ENCODE measurements at places on chromosomes 16 and 17.

- DNase-seq: no peak
Observed at GRCh38 chr16:88533381-88533917, 36.8 kb upstream of the ZC3H18 start.

DNA sequence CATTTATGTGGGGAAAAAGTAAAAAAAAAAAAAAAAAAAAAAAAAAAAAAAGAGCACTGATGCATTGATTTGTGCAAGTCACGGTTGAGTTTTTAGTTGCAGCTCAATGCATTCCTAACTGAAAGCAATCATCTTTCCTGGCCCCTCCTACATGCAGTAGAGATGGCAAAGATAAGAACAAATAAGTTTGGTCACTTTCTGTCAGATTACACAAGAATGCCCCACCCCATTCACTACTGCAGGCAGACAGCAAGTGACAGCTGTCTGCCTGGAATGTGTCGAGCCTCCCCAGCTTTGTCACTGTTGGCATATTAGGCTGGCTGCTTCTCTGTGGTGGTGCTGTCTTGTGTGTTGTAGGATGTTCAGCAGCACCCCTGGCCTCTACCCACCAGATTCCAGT lies 243.5 kb downstream of the FOXL1 start:
- DNase-seq: no peak

- DNase-seq: no peak
Observed at GRCh38 chr17:40849723-40850122, 17.3 kb downstream of the KRT12 start.

DNA sequence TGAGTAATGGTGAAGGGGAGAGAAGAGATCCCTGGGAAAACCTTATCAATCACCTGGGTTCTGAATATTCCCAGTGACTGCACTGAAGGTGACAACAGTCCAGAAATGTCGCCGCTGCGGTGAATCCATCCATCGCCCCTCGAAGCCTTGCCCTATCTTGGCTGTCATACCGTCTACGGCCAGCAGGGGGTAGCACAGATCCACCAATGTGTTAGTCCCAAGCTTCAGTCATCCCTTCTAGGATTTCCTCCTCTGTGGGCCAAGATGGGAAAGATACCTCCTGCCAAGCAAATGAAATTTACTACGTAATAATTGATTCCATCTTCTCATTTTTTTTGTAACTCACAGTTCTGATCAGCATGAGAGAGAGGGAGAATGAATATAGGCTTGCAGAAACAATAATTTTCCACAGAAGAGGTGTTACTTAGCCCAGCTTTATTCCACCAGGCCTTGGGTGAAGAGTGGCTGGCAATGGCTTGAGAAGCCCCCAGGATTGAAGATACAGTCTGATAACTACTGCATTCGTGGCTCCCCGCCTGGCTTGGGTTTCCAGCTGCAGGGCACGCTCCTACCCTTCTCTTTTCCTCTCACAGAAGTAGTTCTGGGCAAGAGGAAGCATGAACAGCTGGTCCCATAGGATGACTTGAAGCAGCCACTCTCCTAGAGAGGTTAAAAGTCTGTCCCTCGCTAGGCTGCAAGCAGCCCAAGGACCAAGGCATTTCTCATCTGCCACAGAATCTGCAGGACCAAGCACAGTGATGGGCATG lies 2.6 kb upstream of the FMNL1 start:
- peak; percentile 96 for DNase-seq

GRCh38 chr17:42681976-42682721 lies at the start of gene CNTNAP1:
Gene CNTNAP1, plus strand, starts transcription at chr17:42682531. Its CDS starts 299 bp downstream, at chr17:42682830.
- peak; percentile 50 for DNase-seq

DNA sequence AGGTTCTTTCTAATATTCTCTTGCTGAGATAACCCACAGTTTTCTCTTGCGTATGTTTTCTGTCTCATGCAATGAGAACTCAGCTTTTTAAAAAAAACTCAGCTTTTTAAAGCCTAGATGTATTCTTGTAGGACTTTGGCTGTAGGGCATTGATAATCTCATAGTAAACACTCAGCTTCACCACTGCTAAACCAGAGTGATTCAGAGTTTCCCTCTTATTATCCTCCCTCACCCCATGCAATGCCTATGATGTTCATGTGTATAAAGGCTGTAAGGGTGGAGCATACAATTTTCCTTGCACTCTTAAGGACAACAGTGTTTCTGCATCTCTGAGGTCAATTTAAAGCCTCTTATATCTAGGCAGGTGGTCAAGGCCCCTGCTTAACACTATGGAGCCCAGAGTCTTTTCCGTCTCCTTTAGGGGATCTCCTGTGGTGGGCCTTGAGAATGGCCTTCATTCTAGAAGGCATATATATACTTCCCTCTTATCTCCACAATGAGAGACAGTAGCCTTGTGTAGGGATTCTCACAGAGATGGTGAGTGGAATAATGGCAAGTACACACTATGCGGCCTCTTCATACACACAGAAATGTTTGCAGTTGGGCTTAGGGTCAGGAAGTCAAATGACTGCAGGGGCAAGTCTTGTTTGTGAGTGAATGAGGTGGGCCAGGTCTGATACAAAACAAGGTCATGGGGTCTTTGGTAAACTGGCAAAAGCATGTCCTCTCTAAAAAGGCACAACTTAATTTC lies 279.6 kb downstream of the HS3ST3A1 start:
- DNase-seq: no peak

DNA sequence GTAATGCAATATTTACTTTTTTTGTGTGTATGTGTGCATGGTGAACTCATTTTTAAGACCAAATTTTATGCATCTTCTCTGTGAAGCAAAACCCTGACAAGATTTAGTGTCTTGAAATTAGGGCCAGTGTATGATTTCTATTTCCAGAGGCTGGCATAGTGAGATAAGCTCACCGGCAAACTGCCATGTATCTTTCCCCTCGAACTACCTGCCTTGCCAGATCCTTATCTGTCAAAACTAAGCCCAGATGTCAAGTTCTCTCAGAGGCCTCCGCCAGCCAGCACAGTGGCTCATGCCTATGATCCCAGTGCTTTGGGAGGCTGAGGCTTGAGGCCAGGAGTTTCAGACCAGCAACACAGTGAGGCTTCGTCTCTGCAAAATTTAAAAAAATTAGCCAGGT lies 10.0 kb downstream of the USP32 start:
- DNase-seq: no peak

DNA sequence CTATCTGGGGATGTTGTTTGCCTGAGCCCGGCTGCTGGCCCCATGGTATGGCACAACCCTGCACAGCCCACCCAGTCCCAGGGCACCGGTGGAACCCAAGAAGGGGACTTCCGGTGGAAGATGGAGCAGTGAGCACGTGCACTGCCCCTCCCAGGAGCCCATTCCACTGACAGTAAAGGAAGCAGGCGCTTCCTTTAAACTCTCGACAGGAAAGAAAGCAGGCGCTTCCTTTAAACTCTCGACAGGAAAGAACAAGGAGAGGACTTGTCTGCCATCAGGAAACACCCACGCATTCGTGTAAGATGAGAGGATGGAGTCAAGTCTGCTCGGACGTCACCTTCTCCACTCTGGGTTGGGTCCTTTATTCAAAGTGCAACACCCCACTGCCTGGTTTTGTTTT lies 53.7 kb downstream of the IL21R start:
- DNase-seq: no peak

DNA sequence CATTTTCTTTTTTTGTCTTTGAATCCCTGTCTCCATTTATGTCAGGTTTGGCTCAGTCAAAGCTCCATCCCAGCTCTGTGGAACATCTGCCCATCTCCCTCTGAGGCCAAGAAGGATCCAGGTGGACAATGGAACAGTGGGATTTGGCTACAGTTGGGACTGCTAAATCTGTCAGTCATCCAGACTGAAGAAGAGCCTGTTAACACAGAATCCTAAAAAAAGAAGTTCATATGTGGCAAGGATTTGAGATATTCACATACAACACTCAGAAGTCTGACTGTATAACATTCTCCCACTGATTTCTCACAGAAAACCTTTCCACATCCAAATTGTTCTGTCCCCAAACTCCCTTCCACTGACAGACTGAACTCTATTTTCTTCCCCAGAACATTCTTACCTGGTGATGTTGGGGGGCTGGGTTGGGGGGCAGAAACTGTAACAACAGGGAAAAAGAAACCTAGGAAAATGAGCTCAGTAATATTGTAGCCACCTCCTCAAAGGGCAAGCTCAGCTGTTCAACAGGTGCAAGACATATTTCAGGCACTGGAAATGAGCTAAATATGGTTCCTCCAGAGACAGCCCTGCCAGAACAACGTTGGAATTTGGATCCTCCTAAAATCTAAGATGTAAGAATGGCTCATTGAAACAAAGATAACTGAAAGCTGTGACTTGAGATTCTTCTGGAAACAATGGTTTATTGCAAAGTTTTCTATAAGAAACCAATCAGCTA lies 301.5 kb upstream of the CDH5 start:
- no peak for DNase-seq

DNA sequence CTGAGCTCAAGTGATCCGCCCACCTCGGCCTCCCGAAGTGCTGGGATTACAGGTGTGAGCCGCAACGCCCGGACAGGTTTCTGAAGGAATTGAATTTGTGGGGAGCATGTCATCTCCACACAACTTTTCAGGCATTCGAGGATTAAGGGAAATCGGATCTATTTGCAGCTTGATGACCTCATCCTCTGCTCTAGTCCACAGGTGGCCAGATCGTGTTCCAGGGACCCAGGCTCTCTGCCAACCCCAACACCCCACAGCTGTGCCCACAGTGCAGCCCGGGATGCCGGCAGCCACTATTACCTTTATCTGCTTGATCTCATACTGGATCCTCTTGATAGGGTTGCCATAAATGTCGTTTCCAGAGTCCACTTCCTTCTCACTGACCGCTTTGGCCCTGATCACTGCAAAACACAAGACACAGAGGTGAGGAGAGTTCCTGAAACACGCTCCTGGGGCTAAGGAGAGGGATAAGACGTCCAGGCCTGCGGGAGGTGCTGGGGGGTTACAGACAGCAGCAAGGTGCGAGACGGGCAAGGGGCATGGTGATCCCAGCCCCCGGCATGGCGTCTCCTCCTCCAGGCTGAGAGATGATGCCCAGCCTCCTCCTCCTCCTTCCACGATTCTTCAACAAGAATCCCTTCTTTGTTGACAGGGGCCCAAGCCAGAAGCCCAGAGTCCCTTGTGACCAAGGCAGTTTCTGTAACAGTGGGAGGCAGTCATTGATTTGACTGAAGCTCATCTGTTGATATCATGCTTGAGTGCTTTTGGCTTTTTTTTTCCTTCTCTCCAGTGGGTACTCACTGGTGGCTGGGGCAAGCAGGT lies 29.3 kb downstream of the CEP295NL start:
- no peak for DNase-seq

DNA sequence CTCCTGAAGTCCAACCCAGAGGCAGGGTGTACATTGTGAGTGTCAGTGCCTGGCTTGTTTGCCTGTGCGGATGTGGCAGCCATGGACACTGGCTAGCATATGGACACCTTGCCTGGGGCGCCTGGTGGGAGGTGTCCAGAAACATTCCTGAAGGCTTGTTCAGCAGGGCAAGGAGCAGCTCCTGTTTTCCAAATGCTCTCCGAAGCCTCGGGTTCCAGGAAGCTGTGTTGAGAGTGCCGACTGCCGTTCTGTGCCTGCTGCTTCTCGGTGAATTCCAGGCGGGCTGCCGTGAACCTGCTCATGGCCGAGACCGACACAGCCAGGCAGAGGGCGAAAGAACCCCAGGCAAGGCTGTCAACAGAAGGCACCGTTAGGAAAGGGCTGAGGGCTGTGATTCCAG lies 10.9 kb upstream of the DHRS7C start:
- no peak for DNase-seq

GRCh38 chr17:77439189-77440018 lies 298.6 kb downstream of the SEC14L1 start:
- DNase-seq: no peak

GRCh38 chr16:72400257-72401083 lies 228.5 kb upstream of the PMFBP1 start:
- peak; percentile 63 for DNase-seq

DNA sequence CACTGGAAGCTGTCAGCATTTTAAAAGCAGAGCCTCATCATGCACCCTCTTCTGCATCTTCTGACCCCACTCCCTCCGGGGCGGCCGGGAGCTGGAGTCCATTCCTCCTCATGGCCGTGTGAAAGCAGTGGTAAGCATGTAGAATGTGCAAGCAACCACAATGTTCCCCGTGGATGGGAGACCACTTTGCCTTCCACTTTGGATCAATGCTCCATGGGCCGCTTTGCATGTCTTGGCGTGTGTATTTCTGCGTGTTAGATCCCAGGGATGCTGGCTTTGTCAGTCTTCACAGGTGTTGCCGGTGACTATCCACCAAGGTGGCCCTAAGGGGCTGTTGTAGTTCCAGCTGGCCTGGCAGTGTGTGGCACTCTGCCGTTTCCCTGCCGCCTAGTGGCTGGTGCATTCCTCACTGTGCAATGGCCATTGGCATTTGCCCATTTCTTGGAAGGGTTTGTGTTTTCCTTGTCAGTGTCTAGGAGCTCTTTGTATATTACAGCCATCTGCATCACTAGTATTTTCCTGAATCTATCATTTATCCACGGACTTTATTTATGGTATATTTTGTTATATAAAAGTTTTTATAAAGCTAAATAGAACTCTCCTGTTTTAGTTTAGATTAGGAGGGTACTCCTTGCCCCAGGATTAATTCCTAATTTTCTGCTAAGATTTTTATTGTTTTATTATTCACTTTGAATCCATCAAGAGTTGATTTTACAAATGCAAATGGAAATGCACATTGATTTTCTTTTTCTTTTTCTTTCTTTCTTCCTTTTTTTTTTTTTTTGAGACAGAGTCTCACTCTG lies 5.8 kb upstream of the ALDH3A1 start:
- DNase-seq: no peak

GRCh38 chr16:89697616-89698331 lies 3.7 kb downstream of the SPATA2L start:
- no peak for DNase-seq

DNA sequence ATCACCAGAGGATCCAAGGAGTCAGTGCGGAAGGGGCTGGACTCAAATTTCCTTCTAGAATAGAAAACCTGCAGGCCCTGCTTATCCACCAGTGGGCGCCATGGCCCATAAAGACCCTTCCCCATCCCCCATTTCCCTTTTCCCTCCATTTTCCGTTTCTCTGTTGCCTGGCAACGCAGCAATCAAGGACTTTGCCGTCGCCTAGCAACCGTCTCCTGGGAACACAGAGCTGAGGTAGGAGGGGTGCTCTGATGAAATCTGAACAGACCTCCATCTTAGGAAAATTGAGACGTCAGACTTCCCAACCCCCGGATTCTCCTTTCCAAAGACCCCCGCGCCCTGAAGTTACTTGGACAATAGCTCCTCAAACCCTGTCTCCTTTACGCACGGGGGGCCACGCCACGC lies 5.7 kb downstream of the DLG4 start:
- peak; percentile 96 for DNase-seq

DNA sequence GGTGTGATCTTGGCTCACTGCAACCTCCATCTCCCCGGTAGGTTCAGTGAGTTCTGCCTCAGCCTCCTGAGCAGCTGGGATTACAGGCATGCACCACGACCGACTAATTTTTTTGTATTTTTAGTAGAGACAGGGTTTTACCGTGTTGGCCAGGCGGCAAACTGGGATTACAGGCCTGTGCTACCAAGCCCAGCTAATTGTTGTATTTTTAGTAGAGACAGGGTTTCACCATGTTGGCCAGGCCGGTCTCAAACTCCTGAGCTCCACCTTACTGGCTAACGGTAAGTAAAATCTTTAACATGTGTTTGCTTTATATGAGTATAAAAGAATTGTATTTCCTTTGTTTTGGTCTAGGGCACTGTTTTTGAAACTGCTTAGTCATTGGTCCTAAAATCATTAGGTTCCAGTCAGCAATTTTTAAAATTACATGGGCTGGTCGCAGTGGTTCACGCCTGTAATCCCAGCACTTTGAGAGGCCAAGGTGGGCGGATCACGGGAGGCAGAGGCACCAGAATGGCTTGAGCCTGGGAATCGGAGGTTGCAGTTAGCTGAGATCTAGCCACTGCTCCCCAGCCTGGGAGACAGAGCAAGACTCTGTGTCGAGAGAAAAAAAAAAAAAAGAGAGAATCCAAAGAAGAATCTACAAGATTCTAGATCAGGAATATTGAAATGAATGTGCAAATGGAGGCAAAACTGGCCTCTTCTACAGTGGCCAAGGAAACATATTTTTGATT lies 3.6 kb downstream of the FLYWCH1 start:
- DNase-seq: no peak

Measured in neural crest cell (in vitro differentiated cells).